Stimulated activated CD4-positive, alpha-beta T cell treated with anti-CD3 and anti-CD28 coated beads, Interleukin-15, amount 100 ng/mL, for 48 hours (primary cell): ENCODE measurements at places on chromosomes 12 and 14.

DNA sequence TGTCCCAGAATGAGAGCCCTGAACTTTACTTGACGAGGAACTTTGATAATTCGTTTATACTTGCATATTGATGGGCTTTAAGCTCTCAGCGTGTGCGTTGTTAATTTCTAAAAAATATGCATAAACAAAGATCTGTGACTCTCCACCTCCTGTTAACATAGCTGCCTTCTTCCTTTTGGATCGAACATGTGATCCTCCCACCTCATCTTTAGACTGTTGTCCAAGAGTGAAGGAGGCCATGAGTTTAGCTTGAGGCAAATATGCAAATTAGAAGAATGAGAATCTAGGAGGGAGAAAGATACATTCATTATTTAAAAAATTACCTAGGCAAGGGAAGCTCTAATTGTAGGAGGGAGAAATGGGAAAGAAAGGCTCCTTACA is 617 bp downstream of the TTC8 start:
- no peak for DNase-seq

DNA sequence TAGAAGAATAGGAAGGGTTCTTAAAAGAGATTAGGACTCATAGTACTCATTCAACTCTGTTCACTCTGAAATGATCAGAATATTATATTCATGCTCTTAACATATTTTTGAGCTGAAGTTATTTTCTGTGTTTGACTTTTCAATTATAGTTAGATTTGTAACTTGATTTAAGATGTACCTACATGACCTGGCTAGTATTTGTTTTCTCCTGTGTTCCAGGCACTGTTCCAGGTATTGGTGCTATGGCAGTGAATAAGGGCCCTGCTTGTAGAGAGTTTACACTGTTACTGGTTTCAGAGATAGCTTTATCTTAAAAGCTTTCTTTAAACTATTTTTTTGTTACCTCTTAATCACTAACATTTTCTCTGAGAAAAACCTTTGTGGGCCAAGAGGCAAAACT is 19.1 kb upstream of the SLC17A8 start:
- no peak for DNase-seq

DNA sequence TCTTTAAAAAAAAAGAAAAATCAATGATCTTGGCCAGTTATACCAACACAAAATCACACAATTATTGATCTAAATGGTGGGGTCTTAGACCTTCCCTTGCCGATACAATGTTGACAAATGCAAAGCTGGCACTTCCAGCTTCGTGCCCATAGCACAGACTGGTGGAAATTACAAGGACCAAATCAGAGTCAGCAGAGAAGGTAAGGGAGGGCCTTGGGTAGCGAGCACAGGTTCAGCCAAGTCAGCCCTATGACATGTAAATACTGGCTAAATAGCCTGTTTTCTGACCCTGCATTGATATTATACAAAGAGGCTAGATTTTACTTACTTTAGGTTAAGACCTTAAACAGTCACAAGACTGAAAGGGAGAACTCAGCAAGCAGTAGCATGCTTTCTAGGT is 30.3 kb upstream of the WDR89 start:
- DNase-seq, result no peak

GRCh38 chr12:26241080-26241479 is 45.7 kb downstream of the SSPN start:
- no peak for DNase-seq

DNA sequence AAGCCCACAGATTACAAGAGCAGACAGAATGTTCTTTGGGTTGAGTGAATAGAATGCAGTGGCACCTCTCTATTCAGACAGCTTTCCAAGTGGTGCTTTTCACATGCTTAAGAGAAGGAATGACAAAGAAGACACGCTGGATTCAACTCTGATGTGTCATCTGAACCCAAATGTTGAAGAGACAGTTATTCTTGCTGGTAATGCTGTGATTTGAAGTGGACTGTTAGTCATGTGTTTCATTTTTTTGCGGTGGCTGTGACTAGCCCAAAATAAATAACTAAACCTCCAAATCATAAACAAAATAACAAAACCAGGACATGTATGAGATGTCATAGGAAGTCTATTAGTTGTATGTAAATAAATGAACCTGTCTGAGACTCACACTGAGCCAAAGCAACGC is 391.8 kb upstream of the PRICKLE1 start:
- no peak for DNase-seq

GRCh38 chr12:68521321-68521839 is 89.3 kb upstream of the RAP1B start:
- no peak for DNase-seq

DNA sequence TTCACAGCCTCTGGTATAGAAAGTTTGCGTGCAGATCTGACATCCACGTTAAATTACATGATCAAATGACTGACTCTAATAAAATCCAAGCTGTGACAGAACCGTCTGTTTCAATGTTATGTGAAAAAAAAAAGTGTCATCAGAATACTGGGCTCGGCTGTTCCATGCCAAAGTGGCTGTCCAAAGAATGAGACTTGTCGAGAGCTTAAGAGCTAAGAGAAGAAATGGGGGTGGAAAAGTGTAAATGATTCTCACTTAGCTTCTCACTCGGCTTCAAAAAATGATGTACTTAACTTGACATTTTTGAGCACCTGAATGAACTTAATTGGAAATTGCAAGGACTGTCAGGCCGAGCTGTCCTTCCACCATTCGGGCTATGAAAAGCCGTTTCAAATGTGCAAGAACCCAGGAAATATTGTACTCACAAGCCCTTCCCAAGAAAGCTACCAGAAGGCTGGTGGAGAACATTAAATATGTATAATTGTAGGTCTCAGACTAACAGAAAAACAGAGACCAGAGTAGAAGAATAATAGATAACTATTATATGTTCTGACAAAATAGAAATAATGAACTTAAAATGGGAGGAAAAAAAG is 78.0 kb downstream of the DIO3 start:
- DNase-seq, result no peak

DNA sequence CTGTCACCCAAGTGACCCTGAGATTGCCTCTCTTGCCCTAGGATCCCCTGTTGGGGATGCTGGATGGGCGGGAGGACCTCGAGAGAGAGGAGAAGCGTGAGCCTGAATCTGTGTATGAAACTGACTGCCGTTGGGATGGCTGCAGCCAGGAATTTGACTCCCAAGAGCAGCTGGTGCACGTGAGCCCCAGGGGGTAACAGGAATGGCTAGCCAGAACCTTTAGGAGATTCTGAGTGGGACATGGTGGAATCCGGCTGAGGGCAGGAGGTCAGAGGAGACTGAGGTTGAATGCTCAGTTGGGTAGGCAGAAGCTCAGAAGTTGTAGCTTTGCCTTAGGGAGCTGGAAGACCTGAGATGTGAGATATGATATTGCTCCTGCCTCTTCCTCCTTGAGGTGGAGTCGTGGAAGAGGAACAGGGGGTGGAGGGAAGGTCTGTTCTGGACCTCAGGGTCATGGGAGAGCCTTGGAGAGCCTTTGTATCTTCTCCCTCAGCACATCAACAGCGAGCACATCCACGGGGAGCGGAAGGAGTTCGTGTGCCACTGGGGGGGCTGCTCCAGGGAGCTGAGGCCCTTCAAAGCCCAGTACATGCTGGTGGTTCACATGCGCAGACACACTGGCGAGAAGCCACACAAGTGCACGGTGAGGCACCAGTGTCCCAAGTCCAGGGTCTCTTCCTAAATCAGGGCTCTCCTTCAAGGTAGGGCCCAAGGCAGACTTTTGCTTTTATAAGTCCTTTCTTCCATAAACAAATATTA is 6.3 kb downstream of the GLI1 start:
- no peak for DNase-seq

DNA sequence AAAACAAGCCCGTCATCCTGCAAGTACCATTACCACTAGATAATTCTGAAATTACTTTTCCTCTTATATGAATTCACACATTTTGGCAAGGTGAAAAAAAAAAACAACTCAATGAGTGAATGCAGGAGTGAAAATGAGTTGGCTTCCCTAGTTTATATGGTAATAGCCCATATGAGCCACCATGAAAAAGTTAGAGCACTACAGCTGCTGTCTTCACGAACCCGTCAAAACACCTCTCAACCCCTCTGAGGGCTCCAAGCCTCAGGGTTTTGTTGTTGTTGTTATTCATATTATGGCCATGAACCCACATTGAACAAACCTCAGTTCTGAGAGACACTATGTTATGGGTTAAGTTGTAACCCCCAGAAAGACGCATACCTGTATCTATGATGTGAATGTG is 289.9 kb upstream of the CAND1 start:
- DNase-seq, result no peak

- no peak for DNase-seq
These were observed 42.7 kb downstream of the GTF2A1 start for GRCh38 chr14:81178063-81178462.

DNA sequence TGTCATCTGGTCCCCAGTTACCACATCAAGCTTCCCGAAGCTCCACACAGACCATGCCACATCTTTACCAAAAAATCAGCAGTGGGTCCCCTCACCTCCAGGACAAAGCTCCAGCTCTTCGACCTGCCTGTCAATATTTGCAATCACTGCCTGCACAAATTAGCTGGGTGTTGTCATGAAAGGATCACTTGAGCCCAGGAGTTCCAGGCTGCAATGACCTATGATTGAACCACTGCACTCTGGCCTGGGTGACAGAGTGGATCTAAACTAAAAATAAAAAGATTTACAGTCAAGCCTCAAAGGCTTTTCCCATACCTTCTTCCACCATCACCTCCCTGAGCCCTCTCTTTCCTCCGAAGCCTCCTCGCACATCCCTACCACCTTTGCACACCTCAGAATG is 7.2 kb downstream of the CD4 start:
- no peak for DNase-seq

DNA sequence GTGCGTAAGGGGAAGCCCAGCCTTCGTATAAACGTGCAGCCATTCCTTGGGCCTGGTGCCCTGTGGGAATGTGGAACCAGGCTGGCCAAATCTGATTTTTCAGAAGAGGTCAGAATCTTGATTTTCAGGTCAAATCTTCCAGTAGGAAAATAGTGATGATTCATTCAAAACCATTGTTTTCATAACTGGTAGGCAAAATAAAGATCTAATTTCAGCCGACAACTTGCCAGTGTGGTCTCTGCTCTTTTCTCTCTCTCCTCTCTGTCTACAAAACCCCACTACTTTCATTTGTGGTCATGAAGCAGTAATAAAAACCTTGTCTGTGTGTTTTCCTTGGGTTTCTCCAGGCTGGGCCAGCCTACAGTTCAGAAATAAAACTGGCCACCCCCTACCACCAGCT is 135.1 kb downstream of the RBM19 start:
- DNase-seq, result no peak

GRCh38 chr14:88551094-88551870 is 3.5 kb downstream of the PTPN21 start:
- peak; percentile 37 for DNase-seq

GRCh38 chr14:101707068-101707842 is 54.3 kb upstream of the PPP2R5C start:
- DNase-seq, result no peak

GRCh38 chr12:19659086-19659485 is 219.8 kb downstream of the AEBP2 start:
- DNase-seq, result no peak
